Dorsolateral prefrontal cortex (tissue), 122 donors: ENCODE measurements at places on chromosomes 12 and 14.
A peak's percentile ranks its signal among the peaks of the same experiment; 100 is the strongest.

DNA sequence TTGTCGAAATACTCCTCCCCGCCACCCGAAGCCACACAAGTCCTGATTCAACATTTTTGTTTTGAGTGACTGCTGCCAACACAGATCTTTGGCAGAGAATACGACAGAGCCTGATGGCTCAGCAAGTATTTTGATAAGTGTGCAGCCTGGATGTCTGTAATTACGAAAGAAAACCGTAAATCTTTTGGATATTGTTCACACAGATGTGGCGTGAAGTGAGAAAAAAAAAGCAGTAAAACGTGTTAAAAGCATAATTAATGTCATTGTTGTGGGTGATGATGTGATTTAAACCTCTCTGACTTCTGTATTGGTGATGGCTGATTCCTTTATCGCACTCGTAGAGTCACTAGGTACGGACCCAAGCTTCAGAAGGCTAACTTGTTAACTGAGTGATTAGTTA is 98.7 kb downstream of the PHETA1 start:
- no peak for DNase-seq

GRCh38 chr14:55593698-55594097 is 13.7 kb downstream of the KTN1 start:
- no peak for DNase-seq

DNA sequence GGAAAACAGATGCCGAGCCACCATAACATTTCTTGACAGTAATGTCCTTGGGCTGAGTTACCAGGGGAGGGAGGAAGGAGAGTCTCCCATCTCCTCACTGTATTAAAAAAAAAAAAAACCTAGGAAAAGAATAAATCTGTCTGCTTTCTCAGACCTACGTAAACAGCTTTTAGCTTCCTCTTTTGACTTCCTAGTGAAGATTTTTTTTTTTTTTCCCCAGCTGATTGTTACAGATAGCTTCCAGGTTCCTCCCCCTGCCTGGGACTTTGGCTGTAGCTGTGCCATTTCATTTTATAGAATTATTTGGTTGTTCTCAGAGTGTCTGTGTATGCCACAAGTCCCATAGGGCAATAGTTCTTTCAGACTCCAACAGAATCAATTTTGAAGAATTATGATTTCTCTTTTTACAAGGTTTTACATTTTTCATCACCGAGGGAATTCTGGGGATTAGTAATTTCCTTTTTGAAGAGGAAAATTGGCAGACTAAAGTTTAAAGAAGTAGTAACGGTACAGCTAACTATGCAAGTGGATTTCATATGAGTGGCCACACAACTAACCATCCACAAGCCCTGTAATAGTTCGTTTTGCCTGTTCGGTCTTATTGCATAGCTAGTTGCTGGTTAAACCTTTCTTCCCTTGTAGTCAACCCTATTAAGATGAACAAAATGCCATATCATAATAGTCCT is 23.1 kb upstream of the GNS start:
- DNase-seq, result no peak

DNA sequence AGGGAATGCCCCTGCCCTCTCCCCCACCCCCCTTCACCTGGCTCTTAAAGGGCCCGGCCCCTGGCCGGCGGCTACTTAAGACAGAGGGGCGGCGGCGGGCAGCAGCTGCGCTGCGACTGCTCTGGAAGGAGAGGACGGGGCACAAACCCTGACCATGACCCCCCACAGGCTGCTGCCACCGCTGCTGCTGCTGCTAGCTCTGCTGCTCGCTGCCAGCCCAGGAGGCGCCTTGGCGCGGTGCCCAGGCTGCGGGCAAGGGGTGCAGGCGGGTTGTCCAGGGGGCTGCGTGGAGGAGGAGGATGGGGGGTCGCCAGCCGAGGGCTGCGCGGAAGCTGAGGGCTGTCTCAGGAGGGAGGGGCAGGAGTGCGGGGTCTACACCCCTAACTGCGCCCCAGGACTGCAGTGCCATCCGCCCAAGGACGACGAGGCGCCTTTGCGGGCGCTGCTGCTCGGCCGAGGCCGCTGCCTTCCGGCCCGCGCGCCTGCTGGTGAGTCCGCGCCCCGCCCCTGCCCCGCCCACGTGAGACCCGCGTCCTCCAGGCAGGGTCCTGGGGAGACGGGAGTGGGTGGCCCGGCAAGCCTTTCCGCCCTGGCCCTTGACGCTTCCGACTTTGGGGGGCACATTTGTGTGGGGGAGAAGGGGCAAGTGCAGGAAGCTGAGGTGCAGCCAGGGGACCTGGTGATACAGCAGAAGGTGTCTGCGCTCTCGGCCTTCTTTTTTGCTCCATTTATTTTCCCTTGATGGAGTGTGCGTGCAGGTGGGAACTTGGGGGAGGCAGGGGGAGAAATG is at the start of gene IGFBP6:
Gene IGFBP6 (plus strand): TSS at position 104 of the 790 bp plus-strand sequence. CDS start 51 bp downstream, at position 155.
- DNase-seq, result peak; percentile 64

- no peak for DNase-seq
Observed at GRCh38 chr12:19746471-19746870, 307.2 kb downstream of the AEBP2 start.

DNA sequence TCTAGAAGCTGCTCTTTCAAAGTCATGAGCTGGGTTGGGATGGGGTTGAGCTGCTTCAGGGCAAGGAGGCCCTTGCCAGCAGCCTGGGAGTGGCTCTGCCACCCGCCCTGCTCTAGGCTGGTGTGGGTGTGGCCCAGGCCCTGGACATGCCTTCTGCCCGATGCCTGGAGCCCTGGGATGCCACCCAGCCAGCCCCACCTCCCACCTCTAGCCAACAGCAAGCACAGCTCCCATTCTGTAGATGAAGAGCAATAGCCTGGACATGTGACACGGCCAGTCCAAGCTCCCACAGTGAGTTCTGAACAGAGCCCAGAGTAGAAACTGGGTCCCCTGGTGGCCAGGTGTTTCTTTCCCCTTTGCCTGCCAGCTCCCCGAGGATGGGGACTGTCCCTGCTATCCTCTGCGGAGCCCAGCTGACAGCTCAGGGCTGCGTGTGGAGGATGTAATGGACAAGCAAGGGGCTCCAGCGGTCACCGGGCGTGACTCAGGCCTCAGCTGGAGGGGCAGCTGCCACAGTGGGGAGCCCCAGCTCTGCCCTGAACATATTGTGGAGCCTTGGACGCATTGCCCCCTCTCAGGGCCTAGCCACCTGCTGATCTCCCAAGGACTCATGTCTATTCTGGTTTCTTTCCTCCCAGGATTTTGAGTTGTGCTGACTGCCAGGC is 165.2 kb downstream of the TSPAN9 start:
- no peak for DNase-seq

GRCh38 chr14:61638595-61639387 is 56.5 kb upstream of the HIF1A start:
- DNase-seq, result no peak

- no peak for DNase-seq
Observed at GRCh38 chr12:25186788-25187402, 8.1 kb downstream of the DNAI7 start.
